Stimulated activated CD4-positive, alpha-beta T cell treated with anti-CD3 and anti-CD28 coated beads, Interleukin-12 subunit alpha, Interleukin-12 subunit beta, amount 100 ng/mL, for 4 hours (primary cell): ENCODE measurements at places on chromosomes 3 and 15.

DNA sequence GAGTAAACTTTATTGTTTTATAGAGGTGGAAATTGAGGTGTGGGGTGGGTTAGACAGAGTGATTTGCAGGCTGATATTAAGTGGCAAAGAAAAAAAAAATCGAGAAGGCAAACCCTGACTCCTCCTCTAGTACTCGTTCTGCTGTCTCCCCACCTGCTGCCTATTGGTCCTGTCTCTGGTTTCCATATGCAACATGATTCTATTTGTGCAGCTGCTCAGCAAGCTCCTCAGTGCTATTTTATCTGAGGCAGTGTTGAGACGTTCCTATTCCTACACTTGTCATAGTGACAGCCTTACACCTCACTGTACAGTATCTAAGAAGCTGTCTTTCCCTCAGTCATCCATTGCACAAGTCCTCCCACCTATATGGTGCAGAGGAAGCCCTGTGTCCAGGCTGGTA lies 45.1 kb downstream of the RSL24D1 start:
- no peak for DNase-seq

GRCh38 chr15:83654379-83655236 lies 685 bp downstream of the ADAMTSL3 start:
- DNase-seq: no peak

DNA sequence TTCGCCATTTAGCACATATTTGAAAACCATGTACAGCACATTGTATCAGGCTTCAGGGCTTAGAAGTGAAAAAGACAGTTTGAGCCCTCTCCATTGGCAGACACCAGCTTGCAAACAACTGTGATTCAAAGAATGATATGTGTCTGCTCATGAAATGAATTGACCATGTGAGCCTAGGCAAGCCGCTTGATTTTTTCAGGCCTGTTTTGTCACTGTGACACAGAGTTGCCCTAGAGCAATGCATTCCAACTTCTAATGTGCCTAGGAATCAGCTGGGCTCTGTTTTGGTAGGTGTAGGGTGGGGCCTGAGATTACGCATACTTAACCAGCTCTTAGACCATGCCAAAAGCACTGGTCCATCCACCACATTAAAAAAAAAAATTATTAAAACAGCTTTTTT lies 53.0 kb downstream of the ATP2C1 start:
- no peak for DNase-seq

DNA sequence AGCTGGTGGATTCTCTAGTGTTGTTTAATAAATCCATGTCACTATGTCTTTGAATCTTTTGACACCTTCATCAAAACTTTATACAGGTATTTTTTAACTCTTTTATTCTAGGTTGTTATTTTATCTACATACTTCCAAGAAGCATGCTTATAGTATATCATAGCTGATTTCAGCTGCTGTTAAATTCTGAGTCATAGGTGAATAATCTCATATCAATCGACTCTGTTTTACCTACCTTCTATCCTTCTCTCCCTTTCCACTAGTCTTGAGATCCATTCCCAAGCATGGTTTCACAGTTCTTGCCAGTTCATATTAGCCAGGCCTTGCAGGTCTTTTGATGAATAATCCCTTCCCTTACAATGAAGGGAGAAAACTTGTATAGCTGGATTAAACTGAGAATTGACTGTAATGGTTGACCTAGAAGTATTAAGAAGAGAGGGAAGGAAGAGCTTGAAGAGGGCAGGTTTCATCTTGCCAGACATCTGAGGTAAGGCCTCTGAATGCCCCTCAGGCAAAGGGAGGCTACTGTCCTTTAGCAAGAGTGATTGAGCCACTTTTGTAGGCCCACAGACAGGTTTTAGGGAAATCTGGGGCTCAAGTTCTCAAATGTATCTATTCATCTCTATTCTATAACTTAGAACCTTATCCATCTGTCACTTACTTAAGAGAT lies 146.4 kb downstream of the EPHA6 start:
- DNase-seq: no peak

- DNase-seq: no peak
Observed at GRCh38 chr3:25503898-25504301, 75.8 kb downstream of the RARB start.

- DNase-seq: no peak
Observed at GRCh38 chr15:32729700-32730395, 12.0 kb downstream of the GREM1 start.

- DNase-seq: no peak
Observed at GRCh38 chr15:56805466-56806147, 72.3 kb upstream of the ZNF280D start.

DNA sequence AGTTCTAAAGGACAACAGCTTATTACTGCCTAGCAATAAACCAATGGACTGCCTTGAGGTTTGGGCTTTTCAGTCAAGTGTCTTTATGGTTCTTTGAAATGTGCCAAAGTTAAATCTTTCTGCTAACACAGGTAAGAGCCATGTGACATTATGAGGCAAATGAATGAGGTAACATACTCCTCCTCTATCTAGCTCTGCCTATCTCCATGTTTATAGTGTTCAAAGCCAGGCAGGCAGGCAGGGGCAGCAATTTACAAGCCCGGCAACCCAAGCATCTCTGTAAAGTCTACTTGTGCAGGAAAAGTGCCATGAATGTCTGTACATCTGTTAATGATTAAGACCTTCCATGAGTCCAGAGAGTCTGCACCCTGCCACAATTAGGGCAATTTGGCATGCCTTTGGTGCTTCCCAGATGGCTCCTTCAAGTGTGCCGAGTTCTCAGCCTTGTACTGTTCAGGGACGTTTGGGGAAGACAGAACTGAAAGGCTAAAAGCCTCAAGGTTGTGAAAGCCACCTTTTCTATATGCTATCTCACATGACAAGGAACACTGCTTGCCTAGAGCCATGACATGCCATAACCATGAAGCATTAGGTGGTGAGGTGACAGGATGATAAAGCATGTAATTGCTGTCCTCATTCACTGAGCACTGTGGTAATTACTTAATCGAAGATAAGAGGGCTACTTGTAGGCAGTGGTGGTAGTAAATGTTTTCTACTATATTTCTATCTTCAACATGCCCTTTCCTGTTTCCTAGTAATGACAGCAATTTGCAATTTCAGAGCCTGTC lies 41.4 kb upstream of the EIF1B start:
- no peak for DNase-seq

DNA sequence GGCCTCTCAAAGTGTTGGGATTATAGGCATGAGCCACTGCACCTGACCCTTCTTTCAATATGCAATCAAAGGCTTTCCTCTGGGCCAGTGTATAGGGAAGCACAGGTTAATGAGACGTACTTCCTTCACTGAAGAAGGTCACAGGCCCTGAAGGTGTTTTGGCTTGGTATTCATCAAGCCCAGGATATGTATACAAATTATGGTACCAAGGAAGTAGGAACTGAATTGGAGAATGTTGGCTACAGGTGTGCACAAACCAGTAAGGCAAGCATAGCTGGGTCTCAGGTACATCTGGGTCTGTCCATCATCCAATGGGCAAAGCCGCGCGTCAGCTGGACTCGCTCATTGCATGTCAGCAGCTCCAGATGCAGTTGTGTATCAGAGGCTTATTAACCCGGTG lies 237.9 kb downstream of the ADAMTS17 start:
- DNase-seq: no peak

DNA sequence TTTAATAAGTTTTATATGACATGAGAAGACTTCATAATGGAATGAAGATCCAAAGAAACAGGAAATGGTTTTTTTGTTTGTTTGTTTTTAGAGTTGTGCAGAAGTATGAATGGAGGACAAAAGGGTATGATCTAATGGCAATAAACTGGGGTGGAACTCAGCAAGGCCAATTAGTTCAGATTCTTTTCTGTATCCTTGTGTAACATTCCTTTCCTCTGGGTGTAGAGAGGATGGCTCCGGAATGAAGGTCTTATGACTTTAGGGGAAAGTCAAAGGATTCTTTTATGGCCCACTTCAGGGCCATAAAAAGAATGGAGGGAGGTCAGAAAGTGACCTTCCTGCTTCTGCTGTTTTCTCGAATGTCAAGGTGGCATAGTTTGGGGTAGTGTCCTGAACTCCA lies 152.6 kb downstream of the DPH6 start:
- no peak for DNase-seq

- DNase-seq: no peak
Observed at GRCh38 chr15:78050826-78051225, 26.7 kb downstream of the TBC1D2B start.

- no peak for DNase-seq
Observed at GRCh38 chr3:150449169-150449721, 41.1 kb downstream of the TSC22D2 start.

DNA sequence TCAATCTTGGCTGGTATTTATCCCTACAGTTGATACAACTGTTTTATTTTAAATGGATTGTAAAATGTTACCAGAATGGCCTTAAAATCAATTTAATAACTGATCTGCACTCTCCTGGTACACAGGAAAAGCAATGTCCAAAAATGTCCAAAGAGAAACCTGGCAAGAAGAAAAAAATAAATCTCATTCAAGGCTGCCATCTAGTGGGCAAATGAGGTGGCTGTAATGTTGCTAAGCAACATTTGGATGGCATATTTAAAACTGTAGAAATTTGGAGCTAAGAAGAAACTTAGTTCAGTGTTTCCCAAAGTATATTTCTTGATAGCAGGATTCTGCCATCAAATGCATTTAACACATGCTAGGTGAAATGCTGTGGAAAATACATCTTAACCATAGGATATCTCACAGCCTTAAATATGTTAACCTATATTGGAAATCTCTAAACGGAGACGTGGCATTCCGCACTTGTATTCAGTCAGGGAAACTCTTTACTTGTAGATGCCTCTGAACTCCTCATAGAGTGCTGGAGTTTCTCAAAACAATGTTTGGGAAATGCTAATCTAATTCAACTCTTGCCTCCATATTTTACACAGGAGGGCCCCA lies 216.8 kb downstream of the ERC2 start:
- DNase-seq: peak; percentile 1

- DNase-seq: no peak
Observed at GRCh38 chr3:169432708-169433432, 230.6 kb downstream of the MECOM start.

DNA sequence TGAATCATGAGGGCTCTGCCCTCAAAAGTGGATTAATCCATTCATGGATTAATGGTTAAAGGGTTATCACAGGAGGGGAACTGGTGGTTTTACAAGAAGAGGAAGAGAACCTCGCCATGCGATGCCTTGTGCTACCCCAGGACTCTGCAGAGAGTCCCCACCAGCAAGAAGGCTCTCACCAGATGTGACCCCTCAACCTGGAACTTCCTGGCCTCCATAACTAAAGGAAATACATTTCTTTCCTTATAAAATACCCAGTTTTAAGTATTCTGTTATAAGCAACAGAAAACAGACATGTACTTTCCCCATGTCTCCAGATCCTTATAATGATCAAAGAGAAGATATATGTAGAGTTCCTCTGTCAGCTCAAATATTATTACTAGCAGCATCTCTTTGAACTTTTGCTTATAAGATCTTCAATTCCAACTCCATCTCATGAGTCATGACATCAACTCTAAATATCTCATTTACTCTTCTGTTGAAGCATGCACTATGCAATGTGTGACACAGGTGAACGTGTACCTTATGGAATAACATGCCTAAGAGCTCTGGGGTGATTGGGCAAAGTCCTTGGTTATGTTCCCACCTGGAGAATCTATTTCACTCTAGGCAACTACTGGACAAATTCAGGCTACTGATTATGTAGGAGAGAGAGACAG lies 37.5 kb upstream of the ZBTB38 start:
- no peak for DNase-seq

DNA sequence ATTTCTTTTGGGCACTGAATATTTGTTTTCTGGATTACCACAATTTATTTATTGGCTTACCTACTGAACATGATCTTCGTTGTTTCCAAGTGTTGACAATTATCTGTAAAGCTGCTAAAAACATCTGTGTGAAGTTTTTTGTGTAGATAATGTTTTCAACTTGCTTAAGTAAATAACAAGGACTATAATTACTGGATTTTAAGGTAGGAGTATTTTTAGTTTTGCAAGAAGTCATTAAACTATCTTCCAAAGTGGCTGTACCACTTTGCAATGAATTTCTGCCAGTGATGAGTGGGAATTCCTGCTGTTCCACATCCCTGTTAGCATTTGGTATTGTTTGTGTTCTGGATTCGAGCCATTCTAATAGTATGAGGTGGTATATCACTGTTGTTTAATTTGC lies 702.2 kb downstream of the MECOM start:
- no peak for DNase-seq

DNA sequence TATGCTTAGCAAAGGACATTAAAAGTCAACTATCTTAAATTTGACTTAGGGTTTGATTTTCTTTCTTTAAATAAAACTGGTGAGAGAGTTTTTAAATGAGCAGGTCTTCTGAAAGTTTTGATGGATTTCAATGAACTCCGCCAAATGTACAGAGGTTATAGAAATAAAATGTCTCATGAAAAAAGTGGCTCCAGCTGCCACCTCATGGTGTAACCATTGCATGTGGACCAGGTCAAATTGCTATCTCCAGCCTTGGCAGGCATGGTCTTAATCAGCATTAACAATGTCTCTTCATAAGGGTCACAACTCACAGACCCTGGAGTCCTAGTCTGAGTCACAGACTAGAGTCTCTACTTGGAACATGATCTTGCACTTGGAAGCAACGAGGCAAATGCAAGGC lies 182.3 kb downstream of the ADAMTS17 start:
- no peak for DNase-seq

- DNase-seq: no peak
Observed at GRCh38 chr3:187098923-187099512, 40.3 kb downstream of the RPL39L start.

DNA sequence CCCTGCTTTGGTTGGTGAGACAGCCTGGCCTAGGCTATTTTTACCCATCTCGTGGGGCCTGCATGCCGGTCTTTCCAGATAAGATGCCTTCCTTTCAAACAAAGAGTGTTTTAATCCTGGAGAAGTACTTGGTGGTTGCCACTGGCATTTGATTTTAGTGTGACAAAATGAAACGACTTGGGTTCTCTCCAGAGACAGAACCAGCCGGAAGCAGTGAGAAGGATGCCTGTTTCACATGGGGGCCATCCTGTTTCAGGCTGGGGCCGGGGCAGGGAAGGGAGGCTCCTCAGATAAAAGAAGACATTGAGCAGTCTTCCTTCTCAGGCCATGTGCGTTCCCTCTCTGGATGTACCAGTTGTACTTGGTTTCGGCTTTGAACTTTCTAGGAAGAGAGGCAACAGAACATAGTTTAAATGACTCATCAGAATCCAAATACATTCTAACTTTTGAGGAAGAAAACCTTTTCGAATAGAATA lies 74.9 kb downstream of the TOP2B start:
- no peak for DNase-seq

GRCh38 chr3:183253528-183254486 lies 754 bp downstream of the B3GNT5 start:
- DNase-seq: peak; percentile 29

GRCh38 chr3:59180006-59180405 lies 130.2 kb upstream of the CFAP20DC start:
- DNase-seq: no peak

- no peak for DNase-seq
Observed at GRCh38 chr15:33200444-33200843, 5.9 kb upstream of the FMN1 start.

DNA sequence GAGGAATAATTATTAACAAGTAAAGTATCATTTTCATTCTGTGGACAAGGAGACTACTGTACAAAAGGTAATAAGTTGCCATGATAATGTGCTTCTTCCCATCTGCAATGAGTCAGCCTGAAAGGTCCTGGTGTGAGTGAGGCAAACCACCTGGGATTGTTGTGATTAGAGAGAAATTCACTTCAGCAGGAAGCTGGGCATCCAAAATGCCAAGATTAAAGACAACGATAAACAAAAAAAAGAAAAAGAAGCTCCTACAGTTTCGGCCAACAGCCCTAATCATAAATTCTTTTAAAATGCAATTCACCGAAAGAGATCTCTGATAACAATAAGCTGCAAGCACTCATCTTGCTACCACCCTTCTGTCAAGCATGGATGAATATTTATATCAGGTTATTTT lies 507.8 kb downstream of the TUSC7 start:
- no peak for DNase-seq
